Activated naive CD4-positive, alpha-beta T cell treated with anti-CD3 and anti-CD28 coated beads, Interleukin-2, amount 10 ng/mL, durations not matched to agents 7 days and 5 days (primary cell): ENCODE measurements at places on chromosomes 7 and 10.

DNA sequence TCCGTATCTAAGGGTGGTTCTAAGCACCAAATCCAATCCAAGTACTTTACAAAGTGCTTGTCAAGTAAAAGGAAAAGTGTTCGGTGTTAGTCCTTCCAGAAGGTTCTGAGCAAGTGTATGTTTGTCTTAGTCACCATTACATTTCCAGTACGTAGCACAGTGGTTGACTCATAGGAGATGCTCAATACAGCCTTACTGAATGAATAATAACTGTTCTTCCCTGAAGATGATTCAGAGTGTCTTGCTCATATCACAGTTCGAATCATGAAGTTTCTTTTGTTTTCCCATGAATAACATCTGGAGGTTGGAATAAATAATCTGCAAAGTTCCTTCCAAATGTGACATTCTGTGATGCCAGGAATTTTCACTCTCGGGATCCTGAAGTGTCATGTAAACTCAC is 53.4 kb downstream of the WNT2 start:
- DNase-seq = no peak

- no peak for DNase-seq
These were observed 23.1 kb upstream of the BMPER start for GRCh38 chr7:33882040-33882837.

GRCh38 chr10:49519717-49520116 is 19.2 kb downstream of the ERCC6 start:
- DNase-seq = no peak

DNA sequence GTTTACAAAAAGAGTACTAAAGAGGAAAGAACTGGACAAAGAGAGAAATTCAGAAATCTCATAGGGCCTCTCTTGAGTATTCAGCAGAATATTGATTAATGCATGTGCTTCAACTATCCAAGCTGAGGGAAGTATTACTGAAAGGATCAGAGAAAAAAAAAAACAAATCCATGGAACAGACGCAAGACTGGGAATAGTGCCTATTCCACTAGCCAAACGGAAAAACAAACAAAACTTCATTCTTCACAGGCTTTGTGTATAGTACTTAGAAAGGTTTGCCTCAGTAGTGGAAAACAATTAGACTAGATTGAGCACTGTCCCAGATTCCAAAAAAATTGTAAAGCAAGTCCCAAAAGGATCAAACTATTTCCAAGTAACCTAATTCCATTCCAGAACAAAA is 106.2 kb downstream of the TFEC start:
- DNase-seq = no peak

GRCh38 chr10:6427357-6427959 is 152.6 kb downstream of the PRKCQ start:
- DNase-seq = no peak

DNA sequence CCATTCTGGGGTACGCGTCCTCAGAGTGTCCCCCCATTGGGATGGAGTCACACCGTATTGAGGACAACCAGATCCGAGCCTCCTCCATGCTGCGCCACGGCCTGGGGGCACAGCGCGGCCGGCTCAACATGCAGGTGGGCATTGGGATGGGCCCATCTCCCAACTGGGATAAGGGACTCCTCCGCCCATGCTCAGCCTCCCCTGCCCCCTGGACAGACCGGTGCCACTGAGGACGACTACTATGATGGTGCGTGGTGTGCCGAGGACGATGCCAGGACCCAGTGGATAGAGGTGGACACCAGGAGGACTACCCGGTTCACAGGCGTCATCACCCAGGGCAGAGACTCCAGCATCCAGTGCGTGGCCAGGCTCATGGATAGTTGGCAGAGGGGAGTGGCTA is 5.8 kb downstream of the AEBP1 start:
- no peak for DNase-seq
